GF-D8 (cell line): ENCODE measurements at places on chromosomes 7 and 10.

GRCh38 chr10:59753267-59753666 is at the start of gene MRLN:
Gene MRLN (minus strand): TSS chr10:59753455.
- DNase-seq = no peak

DNA sequence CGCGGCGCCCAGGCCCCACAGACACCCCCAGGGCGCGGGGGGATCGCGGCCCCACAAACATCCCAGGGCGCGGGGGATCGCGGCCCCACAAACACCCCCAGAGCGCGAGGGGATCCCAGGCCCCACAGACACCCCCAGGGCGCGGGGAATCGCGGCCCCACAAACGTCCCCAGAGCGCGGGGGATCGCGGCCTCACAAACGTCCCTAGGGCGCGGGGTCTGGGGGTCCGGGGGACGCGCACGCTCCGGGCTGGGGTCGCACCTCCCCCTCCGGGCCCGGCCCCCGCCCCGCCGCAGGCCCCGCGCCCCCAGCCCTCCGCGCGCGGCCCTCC is 382 bp downstream of the DIP2C start:
- DNase-seq = no peak

GRCh38 chr7:44286182-44286617 is 39.2 kb downstream of the CAMK2B start:
- DNase-seq = no peak

GRCh38 chr7:97693586-97693985 is 38.3 kb upstream of the TAC1 start:
- no peak for DNase-seq

- no peak for DNase-seq
These were observed 244.7 kb upstream of the GPR26 start for GRCh38 chr10:123421461-123421860.
